DMS79 treated with DMSO at 0.1 percent for 48 hours (cell line): ENCODE measurements at places on chromosomes 7 and 10.

DNA sequence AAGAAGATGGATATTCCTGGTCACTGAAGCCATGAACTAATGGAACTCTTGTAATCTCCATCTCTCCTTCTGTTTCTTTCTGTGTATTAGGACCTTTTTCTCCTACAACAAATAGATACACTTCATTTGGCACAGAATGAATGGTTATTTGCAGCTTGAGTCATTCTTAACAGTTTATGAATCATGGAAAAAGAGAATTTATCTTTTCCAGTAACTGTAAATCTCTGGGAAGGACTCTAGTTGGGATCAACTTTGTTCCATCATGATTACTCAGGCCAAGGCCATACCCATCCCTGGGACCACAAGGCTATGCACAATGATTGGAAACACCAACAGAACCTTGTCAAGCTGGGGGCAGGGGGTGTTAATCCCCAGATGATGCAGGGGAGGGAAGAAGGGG lies 36.1 kb upstream of the MDFIC start:
- no peak for DNase-seq

GRCh38 chr7:77420986-77421672 lies 5.0 kb upstream of the GSAP start:
- no peak for DNase-seq

DNA sequence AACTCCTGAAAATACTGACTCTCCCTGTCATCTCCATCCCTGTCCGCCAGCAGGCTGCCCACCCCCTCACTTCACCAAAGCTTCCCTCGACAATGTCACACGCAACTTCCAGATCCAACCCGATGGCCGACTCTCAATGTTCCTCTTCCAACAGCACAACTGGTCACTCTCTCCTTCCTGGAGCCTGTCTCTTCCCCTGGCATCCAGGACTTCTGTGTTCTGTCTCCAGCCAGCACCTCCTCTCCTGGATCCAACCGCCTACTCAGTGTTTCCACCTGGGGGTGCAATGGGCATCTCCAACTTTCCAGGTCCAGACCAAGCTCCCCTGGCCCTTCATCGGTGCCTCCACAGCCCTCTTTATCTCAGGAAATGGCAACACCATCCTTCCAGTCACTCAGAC lies 8.6 kb downstream of the CPA5 start:
- DNase-seq = no peak

DNA sequence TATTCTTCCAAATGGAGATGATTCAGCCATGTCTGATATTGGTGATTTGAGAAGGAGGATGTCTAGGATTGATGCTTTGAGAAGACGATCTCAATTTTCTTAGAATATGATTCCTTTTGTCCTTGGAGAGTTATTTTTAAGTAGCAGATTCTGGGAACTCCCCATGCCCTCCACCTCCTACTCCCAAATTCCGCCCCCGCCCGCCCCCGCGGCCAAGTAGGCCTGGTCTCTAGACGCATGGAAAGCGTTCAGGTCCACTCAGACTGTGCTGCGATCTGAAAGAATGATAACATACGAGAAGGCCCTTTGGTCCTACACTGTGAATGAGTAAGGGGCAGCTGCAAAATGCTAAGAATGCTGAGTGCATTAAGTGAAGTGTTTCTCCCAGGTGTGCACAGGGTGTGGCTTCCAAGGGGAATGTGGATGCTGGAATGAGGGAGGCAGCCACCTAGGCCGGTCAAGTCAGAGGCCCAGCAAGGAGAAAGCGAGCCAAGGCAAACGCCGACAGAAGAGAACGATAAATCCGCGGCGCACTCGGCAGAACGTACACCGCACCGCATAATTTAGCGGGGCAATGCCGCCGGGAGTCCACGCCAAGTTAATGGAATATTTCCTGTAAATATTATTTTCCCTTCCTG lies 142.3 kb downstream of the PRPF18 start:
- DNase-seq = no peak

DNA sequence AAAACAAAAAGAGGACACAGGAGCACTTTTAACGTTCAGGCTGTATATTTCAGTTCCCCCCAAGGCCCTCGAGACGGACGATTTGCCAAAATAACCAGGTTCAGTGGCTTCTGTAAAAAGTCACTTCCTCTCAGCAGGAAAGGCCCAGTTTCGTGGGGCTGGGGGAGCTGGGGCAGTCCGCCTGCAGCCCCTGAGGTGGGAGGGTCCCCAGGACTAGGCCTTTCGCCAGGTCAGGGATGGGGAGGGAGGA lies 28.8 kb downstream of the WDR86 start:
- no peak for DNase-seq

GRCh38 chr7:30894009-30894408 lies 17.6 kb upstream of the AQP1 start:
- no peak for DNase-seq

GRCh38 chr10:117504562-117504961 lies 38.0 kb upstream of the EMX2 start:
- DNase-seq = no peak

- no peak for DNase-seq
Observed at GRCh38 chr7:66905689-66906088, 15.3 kb upstream of the TMEM248 start.

GRCh38 chr10:71820966-71821365 lies 30.1 kb downstream of the PSAP start:
- DNase-seq = no peak

- no peak for DNase-seq
Observed at GRCh38 chr7:105707381-105707780, 126.1 kb upstream of the EFCAB10 start.

DNA sequence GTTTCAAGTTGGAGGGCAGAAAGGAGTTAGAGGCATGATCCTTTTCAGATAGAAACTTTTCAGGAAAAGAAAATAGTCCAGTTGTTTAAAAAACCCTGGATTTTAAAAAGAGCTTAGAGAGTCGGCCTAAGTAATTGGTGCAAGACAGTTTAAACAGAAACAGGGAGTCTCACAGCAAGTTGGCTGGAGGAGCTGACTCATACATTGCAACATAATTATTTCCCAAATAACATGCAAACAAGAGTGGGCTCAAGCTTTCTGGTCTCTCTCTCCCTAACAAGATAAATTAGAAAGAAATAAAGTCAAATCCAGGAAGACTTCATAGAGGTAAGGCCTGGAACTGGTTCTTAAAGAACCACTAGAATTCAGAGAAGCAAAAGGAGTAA lies 100.3 kb upstream of the AGBL3 start:
- DNase-seq = no peak

DNA sequence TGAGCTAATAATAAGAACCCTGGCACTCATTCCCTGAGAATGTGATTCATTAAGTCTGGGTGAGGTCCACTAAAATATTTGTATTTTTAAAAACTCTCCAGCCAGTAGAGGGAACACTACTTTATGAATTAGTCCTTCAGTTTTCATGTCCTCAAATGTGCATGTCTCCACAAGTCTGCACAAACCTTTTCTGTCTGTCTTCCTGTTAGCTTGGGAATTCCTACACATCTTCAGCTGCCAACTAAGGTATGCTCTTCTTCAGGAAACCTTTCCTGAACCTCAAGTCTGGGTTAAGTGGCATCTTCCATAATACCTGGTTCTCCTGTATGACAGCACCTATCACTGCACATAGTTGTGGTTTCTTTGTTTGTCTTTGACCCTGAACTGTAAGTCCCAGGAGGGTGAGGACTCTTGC lies 119.6 kb upstream of the MKX start:
- no peak for DNase-seq

GRCh38 chr7:44776211-44776610 lies 20.3 kb upstream of the PPIA start:
- no peak for DNase-seq

- no peak for DNase-seq
Observed at GRCh38 chr7:21352540-21353387, 75.1 kb upstream of the SP4 start.

DNA sequence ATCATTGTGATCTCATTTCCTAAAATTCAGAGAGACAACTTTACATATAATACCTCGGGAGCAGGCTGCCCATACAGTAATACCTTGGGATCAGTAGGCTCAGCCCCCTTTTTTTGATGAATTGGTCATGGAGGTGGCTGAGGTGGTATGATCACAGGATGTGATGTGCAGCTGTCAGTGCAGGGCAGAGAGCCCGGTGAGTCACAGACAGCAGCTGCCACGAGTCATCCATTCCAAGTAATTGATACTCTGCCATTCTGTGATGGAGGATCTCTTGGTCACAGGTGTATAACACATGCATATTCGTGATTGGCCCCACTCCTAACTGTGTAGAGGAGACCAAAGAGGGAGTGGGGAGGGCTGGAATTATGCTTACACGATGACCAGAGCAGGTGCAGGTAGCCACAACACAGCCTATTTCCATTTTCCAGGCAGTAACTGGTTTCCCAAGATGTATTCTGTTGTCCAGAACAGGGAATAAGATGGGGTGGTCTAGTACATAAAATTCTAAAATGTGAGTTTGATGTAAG lies 14.1 kb downstream of the NRCAM start:
- DNase-seq = peak; percentile 36

- no peak for DNase-seq
Observed at GRCh38 chr7:30936650-30937245, 25.1 kb downstream of the AQP1 start.
